ENCODE measurements at places on chromosomes 2 and 18.

DNA sequence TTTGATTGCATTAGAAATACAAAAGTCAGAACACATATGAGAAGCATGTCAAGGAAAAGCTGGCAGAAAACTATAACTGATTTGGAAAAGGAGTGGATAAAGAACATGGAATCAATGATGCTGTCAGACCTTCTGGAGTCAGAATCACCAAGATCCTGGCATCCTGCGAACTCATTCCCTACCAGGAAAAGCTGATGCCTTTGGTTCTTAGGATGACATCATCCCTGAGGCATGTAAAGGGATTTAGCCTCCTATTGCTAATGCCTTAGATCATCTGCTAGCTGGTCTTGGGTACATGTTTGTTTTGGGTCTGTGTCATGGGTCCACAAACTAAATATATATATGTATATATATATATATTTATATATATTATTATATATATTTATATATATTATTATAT lies 680.7 kb downstream of the EPHA4 start:
- DNase-seq = peak; percentile 89

DNA sequence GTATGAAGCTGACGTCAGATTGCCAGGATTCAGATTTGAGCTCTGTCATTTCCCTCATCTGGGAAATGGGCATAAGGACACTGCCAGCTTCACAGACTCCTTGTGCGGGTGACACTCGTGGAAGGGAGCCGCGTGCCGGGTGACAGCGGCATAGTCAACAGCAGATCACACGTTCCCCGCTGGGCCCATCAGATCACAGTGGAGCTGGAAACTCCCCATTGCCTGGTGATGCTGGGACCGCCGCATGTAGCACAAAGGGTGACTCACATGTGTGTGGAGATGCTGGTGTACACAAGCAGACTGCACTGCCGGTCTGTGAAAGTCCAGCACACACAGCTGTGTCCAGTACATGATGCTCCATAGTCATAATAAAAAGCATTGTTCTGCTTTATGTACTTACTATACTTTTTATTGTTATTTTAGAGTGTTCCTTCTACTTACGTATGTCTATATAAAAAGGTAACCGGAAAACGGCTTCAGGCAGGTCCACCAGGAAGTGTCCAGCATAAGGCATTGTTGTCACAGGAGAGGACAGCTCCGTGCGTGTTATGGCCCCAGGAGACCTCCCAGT lies 31.8 kb downstream of the SALL3 start:
- DNase-seq = no peak

DNA sequence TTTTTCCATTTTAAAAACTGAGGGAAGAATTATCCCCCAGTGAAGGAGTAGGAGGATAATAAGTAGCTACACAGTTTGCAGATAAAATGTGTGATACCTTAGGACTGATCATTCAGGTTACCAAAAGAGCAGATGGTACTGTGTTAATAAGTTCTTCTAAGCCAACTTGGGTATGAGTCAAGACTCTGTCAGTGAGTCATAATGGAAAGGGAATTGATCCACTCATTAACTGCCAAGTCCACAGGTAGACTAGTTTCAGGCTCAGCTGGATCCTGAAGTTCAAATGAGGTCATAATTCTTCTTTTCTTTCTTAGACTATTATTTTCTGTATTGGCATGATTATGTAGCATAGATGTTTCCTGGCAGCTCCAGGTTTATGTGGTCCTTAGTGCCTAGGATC lies 142.4 kb upstream of the ALPP start:
- DNase-seq = no peak

DNA sequence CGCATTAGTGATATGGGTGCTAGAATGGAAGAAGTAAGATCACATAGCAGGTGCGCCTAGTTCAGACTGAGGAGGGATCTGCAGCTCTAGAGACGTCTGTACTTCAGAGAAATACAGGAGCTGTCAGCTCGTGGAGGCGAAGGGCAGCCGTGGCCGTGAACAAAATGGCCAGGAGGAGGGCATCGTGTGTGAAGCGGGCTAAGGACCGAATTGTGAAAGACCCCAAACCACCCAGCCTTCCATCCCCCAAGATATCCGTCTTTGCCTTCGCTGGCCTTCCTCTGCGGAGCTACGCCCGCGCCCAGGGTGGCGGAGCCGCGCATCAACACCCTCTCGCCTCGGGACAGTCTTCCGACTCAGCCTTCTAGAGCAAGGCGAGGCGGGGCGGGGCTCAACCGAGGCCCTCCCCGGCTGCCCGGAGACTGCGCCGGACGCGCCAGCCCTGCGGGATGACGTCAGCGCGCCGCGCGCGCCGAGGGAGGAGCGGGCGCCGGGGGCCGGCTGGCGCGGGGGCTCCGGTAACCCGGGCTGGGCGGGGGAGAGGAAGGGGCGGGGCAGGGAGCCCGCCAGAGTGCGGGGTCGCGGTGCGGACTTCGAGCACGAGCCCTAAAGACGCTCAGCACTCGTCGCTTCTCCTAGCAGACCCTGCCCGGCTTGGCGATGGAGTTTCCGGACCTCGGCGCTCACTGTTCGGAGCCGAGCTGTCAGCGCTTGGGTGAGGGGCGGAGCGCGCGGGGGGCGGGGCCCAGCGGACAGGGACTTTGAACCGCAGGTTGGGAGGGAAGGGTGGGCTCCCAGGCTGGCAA lies at the start of gene ZFAND2B:
Gene ZFAND2B, plus strand, starts transcription at position 455 of the 806 bp plus-strand sequence. Its CDS starts 206 bp downstream, at position 661.
- DNase-seq = peak; percentile 54

DNA sequence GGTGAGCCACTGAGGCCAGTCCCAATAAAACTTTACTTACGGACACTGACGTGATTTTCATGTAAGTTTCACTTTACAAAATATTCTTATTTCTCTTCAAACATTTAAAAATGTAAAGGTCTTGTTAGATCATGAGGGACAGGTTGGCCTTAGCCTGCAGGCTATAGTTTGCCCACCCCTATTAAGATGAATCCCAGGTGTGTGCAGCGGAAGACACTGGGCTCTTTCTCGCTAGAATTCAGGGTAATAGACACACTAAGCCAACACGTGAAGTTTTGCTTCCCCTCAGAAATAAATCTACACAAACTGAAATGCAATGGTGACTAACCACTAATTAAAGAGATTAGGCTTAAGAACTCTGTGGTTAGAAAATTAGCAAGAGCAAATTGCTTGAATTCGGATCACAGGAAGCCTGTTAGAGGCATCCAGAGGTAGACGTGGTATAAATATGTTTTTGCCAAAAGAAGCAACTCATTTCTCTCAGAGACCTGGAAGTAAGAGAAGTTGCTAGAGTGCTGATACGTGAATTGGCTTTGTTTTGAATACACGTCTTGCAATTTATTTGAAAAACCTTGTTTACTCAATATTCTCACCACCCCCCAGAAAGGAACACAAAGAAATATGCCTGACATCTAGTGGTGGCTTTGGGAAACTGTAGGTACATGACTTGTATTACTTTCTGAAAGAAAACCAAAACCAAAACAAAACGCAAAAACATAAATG lies 151.6 kb downstream of the DTNB start:
- peak; percentile 39 for DNase-seq

DNA sequence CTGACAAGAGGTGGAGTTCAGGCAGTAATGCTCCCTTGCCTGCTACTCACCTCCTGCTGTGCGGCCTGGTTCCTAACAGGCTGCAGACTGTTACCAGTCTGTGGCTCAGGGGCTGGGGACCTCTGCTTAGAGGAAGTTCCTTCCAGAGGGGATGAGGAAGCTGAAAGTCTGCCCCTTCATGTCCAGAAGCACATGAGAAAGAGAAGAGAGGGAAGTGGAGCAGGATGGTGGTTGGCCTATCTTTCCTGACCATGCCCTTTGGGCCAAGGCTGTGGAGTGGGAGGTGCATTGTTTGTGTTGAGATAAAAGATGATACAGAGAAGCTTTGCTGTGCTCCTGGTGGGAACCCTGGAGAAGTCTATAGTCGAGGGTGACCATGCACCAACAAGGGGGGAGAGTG lies 112.5 kb downstream of the LPIN1 start:
- DNase-seq = no peak

DNA sequence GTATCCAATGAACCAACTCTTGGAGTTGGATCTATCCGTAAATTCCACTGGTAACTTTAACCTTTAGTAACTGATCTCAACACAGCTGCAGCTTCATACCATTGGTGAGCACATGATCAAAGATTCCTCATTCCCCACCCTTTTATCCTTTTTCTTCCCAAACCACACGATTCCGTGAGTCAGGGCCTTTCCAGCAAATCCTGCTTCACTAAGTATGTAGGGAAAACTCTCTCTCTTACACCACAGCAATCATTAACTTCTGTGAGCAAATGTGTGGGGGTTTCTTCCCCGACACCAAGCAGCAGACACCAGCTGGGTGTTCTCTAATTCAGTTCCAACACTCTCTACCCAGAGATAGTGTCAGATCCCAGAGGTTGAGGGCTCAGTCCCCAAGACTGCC lies 23.5 kb downstream of the ELP2 start:
- DNase-seq = peak; percentile 16

DNA sequence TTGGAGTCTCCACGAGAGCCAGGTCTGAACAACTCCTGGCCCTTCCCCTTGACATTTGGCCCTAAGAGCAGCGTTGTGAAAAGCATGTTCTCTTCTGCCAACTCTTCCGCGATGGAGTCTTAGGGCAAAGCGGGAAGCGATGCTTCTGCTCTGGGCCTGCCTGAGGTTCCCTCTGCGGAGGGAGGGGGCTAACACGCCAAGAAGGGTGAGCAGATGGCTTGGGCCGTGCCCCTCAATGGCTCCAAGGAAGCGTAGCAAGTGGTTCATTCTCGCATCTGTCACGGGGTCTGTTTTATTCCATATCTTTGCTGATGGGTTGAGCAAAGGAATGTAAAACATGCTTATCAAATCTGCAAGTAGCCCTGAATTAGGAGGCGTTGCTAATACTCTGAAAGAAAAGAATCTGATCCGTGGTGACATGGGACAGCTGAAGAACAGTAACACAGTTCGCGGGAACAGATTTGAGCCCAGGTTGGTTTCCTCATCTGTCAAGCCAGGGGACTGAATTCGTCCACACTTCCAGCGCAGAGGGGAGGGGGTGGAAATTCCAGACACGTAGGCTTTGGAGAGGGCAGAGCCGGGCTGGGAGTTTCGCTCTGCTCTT lies 38.0 kb downstream of the DNMT3A start:
- no peak for DNase-seq

DNA sequence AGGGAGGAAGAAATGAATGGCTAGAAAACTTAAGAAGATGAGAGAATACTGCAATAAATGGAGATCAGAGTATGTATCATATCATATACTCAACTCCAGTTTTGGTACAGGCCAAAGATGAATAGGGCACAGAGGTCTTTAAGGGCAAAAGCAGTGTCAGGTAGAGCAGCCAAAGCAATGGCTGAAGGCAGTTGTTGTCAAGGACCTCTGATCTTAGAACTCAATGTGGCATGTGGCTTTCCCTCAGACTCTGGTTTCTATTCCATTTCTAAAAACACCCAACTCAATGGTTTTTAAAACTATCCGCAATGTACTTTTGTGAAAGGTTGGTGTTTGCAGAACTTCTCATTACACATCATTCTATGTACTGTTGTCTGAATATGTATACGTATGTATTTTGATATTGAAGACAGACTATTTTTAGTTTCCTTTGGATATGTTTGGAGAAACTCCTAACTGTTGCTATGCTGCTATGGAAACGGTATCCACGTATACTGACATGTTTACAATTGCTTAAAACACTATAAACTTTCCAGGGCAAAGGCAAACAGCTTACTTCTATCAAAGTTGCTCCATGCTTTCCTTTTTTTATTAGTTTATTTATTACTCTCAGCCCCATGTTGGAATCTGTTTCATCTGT lies 58.1 kb upstream of the PELI1 start:
- DNase-seq = no peak

GRCh38 chr2:54871457-54872107 lies 148.1 kb downstream of the EML6 start:
- no peak for DNase-seq

DNA sequence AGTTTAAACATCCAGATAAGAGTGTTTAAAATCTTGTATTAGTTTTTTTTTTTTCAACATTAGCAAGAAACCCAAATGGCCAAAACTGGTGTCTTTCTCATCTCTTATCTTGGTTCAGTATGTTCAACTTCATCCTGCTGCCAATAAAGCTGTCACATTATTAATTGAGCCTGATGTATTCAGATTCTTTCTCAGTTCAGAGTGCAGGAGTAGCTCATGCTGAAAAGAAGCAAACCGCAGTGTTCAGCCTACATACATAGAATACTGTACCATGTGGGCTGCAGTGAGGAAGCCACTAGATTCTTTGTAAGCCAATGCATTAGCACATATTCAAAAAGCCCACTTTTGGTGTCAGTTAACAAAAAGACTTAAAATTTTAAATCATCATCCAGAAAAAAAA lies 76.2 kb downstream of the C18orf54 start:
- no peak for DNase-seq

DNA sequence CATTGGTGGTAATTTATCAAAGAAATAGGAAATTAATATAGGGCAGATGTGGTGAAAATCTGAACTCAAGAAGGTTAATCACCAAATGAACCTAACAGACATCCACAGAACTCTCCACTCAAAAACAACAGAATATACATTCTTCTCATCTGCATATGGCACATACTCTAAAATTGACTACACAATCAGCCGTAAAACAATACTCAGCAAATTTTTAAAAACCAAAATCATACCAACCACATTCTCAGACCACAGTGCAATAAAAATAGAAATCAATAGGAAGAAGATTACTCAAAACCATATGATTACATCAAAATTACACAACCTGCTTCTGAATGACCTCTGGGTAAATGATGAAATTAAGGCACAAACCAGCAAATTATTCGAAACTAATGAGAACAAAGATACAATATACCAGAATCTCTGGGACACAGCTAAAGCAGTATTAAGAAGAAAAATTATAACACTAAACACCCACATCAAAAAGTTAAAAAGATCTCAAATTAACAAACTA lies 31.0 kb downstream of the RBM43 start:
- no peak for DNase-seq

GRCh38 chr18:77017355-77017754 lies 115.2 kb downstream of the MBP start:
- no peak for DNase-seq

DNA sequence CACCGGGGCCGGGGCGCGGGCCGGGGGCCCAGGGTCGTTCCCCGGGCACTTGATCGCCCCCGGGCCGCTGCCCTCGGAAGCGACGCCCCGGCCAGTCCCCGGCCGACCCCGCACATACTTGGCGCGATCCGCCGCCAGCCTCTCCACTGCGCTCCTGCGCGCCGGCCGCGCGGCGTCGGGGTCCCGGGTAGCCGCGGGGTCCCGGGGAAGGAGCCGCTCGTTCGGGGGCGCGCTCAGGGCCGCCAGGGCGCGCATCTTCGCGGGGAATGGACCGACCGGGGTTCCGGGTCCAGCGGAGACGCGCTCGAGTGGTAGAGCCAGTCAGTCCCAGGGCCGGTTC lies 204 bp downstream of the FAM110C start:
- DNase-seq = no peak

- peak; percentile 3 for DNase-seq
Measured at GRCh38 chr2:68435615-68436014, 31.5 kb downstream of the FBXO48 start.
